ENCODE measurements at places on chromosomes 2 and 18.

DNA sequence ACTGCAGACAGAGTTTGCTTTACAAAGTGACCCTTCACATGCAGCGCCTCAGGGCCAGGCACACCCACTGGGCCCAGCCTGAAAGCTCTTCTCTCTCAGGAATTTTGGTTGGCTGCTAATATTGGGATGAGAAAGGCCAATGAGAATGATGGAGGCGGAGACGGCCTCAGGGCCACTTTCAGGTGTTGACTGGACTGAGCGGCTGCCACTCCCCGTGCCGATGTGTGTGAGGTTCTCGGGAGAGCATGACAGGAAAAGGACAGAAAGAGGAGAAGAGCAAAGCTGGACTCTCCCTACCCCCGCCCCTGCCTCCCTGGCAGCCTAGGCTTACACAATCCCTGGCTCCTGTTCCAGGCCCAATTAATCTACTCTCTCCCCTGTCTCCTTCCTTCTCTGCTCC is 155.7 kb downstream of the CELF4 start:
- DNase-seq, result no peak

GRCh38 chr2:12045864-12046291 is 299.4 kb downstream of the LPIN1 start:
- DNase-seq, result no peak

DNA sequence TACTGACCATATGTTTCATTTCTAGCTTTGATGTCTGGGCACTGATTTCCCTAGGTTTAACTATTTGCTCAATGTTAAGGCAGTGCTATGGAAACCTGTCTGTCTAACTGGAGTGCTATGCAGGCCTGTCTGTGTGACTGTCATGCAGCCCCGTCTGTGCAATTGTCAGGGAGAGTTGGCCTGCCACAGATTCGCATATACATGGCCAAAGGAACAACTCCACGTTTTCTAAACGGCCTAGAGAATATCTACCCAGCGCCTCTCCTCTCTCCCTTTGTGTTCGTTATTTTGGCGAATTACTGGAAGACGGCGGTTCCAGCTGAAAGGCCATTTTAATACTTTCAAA is 59.6 kb upstream of the PSME4 start:
- no peak for DNase-seq

DNA sequence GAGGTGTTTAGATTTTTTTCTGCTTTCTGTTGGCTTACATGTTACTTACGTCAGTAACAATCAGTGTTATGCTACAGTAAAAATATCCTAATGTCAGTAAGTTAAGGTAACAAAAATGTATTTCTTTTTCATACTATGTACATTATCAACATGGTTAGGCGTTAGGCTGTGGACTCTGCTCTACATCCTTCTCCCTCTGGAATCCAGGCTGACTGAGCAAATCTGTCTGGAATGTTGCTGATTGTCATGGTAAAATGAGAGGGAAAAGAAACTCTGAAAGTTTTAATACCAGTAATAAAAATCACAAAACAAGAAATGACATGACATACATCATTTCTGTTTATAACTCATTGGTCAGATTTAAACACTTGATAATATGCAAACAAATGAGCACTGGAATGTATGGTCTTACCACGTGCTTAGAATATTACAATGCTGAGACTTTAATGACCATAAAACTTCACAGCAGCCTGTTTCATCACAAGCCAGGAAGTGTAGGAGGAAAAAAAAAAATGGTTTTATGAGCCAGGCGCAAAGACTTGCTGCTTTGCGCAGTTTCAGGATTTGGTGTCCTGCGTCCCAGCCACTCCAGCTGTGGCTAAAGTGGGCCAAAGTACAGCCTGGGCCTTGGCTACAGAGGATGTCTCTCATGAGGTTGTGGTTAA is 252.4 kb downstream of the FSIP2 start:
- DNase-seq, result no peak

- peak; percentile 69 for DNase-seq
Measured at GRCh38 chr2:136019306-136019705, 33.9 kb upstream of the DARS1 start.

DNA sequence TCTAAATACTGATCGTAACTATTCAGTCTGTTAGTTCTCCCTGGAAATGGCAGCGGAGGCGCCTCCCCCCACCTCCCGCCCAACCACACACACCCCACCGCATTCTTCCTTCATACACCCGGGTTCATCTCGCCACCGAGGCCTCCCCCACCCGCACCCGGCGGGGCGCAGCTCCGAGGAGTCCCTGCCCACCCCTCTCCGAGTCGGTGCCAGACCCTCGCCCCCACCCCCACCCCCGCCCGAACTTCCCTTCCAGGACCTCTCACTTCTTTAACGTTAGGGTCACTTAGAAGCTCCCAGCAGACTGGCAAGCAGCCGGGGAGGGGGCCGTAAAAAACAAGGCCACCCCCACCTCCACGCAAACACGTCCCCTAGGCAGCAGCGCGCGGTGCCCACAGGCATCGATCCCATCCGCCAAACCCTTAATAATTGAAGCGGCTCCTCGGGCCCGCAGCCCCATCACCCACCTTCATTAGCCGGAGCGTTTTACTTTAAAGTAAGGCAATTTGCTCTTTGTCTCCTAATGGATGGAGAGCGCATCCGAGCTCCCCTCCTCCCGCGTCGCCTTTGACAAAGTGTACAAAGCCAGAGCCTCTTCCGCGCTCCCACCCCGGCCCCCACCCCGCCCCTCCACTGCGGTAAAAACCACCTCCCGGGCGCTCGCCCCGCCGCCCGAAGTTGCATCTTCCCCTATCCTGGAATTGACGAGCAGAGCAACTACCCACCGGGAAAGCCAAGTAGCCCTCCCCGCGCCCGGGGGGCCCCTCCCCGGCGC is 624 bp downstream of the ZNF516 start:
- DNase-seq, result peak; percentile 31

DNA sequence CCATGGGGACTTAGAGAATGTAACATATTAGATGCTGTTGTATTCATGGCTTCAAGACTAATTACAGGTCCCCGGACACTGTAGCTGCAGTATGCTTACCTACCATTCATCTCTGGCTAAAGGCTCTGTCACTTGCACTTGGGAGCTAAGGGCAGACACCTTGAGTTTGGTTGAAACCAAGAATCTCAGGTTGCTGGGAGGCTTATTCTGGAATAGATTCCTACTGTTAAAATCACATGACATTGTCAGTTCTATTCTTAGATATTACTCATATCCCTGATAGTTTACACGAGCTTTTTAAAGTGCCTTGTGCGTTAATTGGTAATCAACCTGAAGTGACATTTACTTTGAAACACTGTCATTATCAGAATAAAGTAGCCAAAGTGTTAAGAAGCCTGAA is 73.0 kb upstream of the EPB41L5 start:
- DNase-seq, result no peak
